Common myeloid progenitor, CD34-positive (primary cell): ENCODE measurements at places on chromosomes 13 and 19.
A peak's percentile ranks its signal among the peaks of the same experiment; 100 is the strongest.

DNA sequence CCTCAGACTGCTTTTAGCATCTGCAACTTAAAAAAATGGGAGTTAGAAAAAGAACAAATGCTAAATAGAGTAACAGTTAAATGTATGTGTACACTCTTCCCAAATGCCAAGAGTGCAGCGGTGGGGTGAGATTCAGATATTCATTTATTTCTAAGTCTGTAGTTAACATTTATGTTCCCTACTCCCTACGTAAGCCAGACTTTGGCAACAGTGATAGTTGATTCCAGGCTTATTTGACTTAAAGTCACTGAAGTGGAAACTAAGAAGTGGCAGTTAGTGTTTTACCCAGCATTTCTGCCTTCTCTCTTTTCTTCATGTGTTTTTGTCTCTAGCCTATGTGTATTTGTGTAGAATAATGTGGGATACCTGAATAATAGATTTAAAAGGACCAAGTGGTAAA is 4.5 kb downstream of the MIR17HG start:
- DNase-seq, result no peak
- peaks cover 33% of the 10 kb centered on the region for H3K4me1 ChIP-seq
- H3K36me3 ChIP-seq, result peaks cover 36% of the 10 kb centered on the region
- H3K27me3 ChIP-seq, result no peaks in the 10 kb centered on the region

DNA sequence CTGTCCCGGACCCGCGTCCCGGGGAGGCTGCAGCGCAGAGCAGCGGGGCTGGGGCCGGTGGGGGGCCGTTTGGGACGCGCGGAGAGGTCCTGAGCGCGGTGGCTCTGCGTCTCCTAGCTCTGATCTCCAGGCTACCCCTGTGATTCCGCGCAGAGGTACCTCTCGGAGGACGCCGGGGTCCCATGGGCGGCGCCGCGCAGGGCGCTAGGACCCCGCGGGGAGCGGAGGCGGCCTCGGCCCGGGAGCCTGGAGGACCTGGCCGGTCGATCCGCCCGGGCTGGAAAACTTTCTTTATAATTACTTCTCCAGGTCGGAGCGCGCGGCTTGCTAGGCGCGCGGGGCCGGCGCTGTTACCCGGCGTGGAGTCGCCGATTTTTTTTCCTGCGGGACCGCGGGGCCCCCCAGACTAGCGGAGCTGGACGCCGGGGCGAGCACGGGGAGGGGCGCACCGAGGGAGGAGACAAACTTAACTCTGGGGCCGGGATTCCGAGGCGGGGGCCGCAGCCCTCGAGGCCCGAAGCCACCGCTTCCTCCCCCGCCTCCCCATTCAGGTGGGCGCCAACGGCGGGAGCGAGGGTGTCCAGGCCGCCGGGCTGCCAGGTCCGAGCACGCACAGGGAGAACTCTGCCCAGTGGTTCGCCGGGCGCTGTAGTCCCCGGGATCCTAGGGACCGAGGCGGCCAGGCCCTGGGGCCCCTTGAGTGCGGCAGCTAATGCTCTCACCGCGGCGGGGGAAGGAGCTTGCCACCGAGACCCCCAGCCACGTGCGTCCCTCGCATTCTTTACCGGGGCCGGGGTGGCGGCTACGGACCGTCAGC is 848 bp upstream of the CEBPA start:
- DNase-seq, result peak; percentile 73
- peaks cover 12% of the 10 kb centered on the region for H3K36me3 ChIP-seq
- H3K27me3 ChIP-seq, result no peaks in the 10 kb centered on the region
- H3K27ac ChIP-seq, result no peak overlapping the region
- H3K4me1 ChIP-seq, result peaks cover 52% of the 10 kb centered on the region

- H3K27me3 ChIP-seq, result no peaks in the 10 kb centered on the region
- H3K36me3 ChIP-seq, result no peaks in the 10 kb centered on the region
- peaks cover 4% of the 10 kb centered on the region for H3K4me1 ChIP-seq
- H3K4me3 ChIP-seq, result no peak overlapping the region
- DNase-seq, result no peak
- no peak overlapping the region for H3K27ac ChIP-seq
These were observed 29.7 kb downstream of the NKPD1 start for GRCh38 chr19:45130888-45131615.

DNA sequence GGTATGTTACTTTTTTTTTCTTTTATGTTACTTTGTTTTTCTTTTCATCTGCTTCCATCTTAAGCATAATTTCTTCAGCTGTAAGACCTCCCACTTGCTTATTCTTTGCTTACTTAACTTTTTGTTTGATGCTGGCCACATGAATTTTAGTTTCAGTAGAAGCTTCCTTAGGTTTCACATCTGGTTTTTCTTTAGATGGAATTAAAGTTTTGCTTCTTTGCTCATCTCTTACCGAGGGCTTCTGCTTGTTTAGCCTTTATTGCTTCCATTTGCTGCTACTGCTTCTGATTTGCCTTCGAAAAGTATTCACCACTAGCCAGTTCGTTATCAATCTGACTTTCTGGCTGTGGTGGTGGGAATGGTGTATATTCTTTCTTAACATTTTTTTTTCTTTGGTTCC is 90.9 kb downstream of the GJA3 start:
- H3K27me3 ChIP-seq, result no peaks in the 10 kb centered on the region
- peaks cover 52% of the 10 kb centered on the region for H3K36me3 ChIP-seq
- no peaks in the 10 kb centered on the region for H3K4me1 ChIP-seq
- no peak overlapping the region for H3K4me3 ChIP-seq
- H3K27ac ChIP-seq, result no peak overlapping the region
- no peak for DNase-seq

DNA sequence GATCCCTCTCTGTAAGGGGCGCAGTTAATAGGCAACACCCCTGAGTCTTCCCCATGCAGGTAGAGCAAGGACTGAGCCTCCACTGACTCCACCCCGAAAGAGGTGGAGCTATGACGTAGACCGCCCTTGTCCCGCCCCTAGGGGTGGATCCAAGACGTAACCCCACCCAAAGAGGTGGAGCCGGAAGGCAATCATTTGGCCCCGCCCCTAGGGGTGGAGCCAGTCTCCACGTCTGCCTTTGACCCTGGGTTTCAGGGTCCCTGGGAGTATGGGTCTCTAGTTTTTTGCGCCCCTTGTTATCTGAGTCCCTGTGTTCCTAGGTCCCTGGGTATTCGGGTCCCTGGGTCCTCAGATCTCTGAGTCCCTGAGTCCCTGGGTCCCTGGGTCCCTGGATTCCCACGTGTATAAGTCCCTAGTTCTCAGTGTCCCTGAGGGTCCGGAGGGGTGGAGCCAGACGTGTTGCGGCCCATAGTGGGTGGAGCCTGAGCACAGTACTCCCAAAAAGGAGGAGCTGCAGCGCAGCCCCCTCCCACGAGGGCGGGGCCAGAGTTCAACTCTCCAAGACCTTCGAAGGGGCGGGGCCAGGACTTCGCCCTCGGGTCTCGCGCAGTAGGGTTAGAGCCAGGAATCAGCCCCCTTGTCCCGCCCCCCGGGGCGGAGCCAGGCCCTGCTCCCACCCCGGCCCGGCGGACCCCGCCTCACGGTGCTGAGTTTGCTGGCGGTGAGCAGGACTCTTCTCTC is 5.3 kb downstream of the DENND1C start:
- no peaks in the 10 kb centered on the region for H3K36me3 ChIP-seq
- H3K4me1 ChIP-seq, result peaks cover 5% of the 10 kb centered on the region
- no peak overlapping the region for H3K27ac ChIP-seq

GRCh38 chr13:91158017-91158395 is 189.5 kb upstream of the MIR17HG start:
- H3K4me1 ChIP-seq, result peaks cover 13% of the 10 kb centered on the region
- no peak overlapping the region for H3K4me3 ChIP-seq
- no peaks in the 10 kb centered on the region for H3K36me3 ChIP-seq
- peak; percentile 41 for DNase-seq
- H3K27ac ChIP-seq, result peak overlapping the region; percentile 33

GRCh38 chr19:16319481-16319880 is 5.1 kb upstream of the KLF2 start:
- H3K4me3 ChIP-seq, result no peak overlapping the region
- no peak overlapping the region for H3K27ac ChIP-seq
- peak; percentile 61 for DNase-seq
